ENCODE measurements at places on chromosomes 3 and 15. TPM values are rescaled to one million over a fixed set of nuclear protein-coding genes. Genes with fewer than 3 reads are reported as not detected.
A peak's percentile ranks its signal among the peaks of the same experiment; 100 is the strongest.

- no peaks in the 10 kb centered on the region for H3K36me3 ChIP-seq
- peak overlapping the region; percentile 26 for H3K27ac ChIP-seq
- peaks cover 4% of the 10 kb centered on the region for H3K4me1 ChIP-seq
These were observed 233.3 kb upstream of the SLCO3A1 start for GRCh38 chr15:91620229-91620628.

Gene CHAC1
- 3.0 TPM for total RNA-seq

DNA sequence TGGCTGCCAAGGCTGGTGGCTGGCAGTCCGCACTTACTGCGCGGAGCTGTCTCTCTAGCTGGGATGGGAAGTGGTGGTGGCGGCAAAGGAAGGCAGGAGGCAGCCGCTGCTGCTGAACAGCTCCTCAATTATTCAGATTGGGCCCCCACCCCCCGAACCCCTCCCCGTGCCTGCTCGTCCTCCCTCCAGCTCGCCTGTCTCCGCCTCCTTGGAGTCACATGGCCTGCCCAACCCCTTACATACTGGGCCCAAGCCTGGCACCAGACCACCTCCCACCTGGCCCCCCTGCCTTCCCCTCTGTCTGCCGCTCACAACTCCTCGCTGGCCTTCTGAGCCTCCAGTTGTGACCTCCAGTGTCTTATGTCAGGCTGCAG lies at the start of gene SLC7A14:
SLC7A14 (minus strand) TSS at position 139 of the 374 bp plus-strand sequence. CDS start 59,139 bp downstream, outside the sequence.
- DNase-seq = no peak
- H3K27ac ChIP-seq = no peak within 1 kb of the TSS
- H3K4me1 ChIP-seq = peaks cover 13% of the 10 kb centered on the region
- H3K36me3 ChIP-seq = no peaks in the 10 kb centered on the region
- peaks cover 30% of the 10 kb centered on the region for H3K27me3 ChIP-seq

DNA sequence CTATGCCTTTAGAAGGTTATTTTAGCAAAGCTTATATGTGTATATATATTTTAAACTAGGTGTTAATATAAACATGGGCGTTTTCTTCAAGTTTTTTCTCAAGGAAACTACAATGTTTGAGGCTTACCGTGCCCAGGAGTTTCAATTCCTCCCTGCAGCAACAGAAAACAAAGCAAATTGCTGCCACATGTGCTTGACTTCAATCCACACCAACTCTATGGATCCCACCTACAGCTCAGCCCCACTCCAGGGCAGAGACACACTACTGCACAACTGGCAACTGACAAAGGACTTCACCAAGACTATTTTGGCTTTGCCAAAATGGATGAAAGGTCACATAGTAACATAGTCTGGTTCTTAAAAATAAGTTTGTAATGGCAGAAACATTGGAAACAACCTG lies 346.6 kb downstream of the ERC2 start:
- DNase-seq = no peak
- H3K4me3 ChIP-seq = no peak overlapping the region
- no peaks in the 10 kb centered on the region for H3K36me3 ChIP-seq
- no peaks in the 10 kb centered on the region for H3K27me3 ChIP-seq
- H3K4me1 ChIP-seq = no peaks in the 10 kb centered on the region
- H3K27ac ChIP-seq = no peak overlapping the region

GRCh38 chr3:38108649-38109579 lies 28.0 kb downstream of the ACAA1 start:
- DNase-seq = peak; percentile 53
- no peaks in the 10 kb centered on the region for H3K36me3 ChIP-seq
- H3K27ac ChIP-seq = no peak overlapping the region
- H3K4me3 ChIP-seq = no peak overlapping the region
- no peaks in the 10 kb centered on the region for H3K27me3 ChIP-seq
- H3K4me1 ChIP-seq = no peaks in the 10 kb centered on the region

Gene ZNF860
- total RNA-seq = 1.3 TPM

Gene FAH
- 11.4 TPM for total RNA-seq

DNA sequence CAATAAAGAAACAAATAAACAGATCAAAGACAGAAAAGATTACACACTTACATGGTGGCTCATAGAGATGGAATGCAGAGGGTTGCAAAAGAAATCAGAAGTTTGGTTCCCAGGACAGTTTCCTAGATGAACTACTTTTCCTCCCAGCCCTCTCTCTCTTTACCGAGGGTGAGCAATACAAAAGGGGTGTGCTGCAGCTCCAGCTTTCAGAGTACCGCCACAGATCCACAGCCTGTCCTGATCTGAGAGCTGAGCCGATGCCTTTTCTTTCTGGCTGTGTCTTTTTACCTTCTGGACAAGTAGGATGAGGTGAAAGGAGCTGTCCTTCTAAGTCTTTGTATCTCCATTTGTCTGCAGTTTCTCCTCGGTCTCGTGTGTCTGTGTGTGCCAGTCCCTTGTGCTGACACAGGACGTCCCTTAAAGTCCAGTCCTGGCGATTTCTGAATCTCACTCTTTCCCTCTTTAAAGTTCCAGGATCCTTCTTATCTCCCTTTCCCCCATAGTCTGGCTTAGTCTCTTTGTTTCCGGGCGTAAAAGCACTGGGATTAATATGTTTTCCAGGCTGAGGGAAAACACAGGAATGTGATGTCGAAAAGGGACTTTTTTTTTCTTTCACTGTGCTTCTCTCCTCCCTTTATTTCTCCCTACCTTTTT lies 540 bp downstream of the CCDC80 start:
- H3K4me1 ChIP-seq = no peaks in the 10 kb centered on the region
- peak; percentile 75 for DNase-seq
- H3K27ac ChIP-seq = peak overlapping the region; percentile 86
- peak overlapping the region; percentile 39 for H3K4me3 ChIP-seq

DNA sequence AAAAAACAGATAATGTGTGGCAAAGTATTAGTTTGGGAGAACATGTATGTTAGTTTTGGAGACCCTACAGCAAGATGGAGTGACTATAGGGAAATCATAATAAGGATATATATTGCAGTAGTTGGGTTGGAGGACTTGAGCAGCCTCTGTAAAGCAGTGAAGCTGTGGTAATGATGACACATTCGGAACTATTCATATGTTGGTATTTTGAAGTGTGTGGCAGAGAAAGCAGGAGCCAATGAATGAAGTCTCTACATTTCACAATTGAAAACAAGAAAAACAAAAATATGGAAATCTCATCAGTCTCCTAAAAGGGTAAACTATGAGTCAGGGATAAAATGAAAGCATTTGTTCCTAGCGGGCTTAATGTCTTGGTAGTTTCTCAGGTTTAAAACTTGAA lies 645.9 kb downstream of the OTOL1 start:
- no peak overlapping the region for H3K27ac ChIP-seq
- H3K4me1 ChIP-seq = peaks cover 35% of the 10 kb centered on the region
- H3K27me3 ChIP-seq = no peaks in the 10 kb centered on the region
- no peaks in the 10 kb centered on the region for H3K36me3 ChIP-seq
- DNase-seq = no peak

Gene KBTBD13
- not detected for total RNA-seq

DNA sequence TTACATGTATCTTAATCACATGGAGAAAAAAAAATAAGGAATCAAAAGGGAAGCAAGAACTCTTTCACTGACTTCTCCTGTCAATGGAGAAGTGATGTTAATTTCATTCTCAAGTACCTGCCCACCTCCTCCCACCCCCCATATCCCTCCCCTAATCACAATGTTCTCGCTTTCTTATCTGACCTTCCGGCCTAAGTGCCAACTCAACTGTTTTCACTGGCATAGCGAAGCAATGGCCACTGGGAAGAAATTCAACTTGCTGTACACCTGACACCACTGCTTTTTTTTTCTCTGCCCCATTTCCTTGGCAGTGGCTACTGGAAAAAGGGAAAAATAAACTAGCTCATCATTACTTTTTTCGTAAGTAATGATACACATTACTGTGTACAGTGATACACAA lies 3.8 kb downstream of the SGO1 start:
- no peak overlapping the region for H3K27ac ChIP-seq
- H3K36me3 ChIP-seq = no peaks in the 10 kb centered on the region
- H3K4me3 ChIP-seq = no peak overlapping the region
- H3K4me1 ChIP-seq = peaks cover 6% of the 10 kb centered on the region
- H3K27me3 ChIP-seq = no peaks in the 10 kb centered on the region
- DNase-seq = no peak

GRCh38 chr3:134563601-134564000 lies 77.7 kb downstream of the CEP63 start:
- H3K36me3 ChIP-seq = peaks cover 41% of the 10 kb centered on the region
- no peaks in the 10 kb centered on the region for H3K4me1 ChIP-seq
- no peaks in the 10 kb centered on the region for H3K27me3 ChIP-seq
- no peak overlapping the region for H3K27ac ChIP-seq
- H3K4me3 ChIP-seq = no peak overlapping the region
- no peak for DNase-seq

GRCh38 chr15:38642689-38643270 lies 78.2 kb upstream of the RASGRP1 start:
- no peaks in the 10 kb centered on the region for H3K4me1 ChIP-seq
- no peaks in the 10 kb centered on the region for H3K27me3 ChIP-seq
- no peaks in the 10 kb centered on the region for H3K36me3 ChIP-seq
- no peak overlapping the region for H3K27ac ChIP-seq

GRCh38 chr3:9947025-9947995 lies 4.9 kb downstream of the PRRT3 start:
- H3K4me1 ChIP-seq = peaks cover 26% of the 10 kb centered on the region
- no peaks in the 10 kb centered on the region for H3K27me3 ChIP-seq
- H3K27ac ChIP-seq = peak overlapping the region; percentile 82
- peak overlapping the region; percentile 62 for H3K4me3 ChIP-seq
- DNase-seq = peak; percentile 91

Gene DLL4
- total RNA-seq = 4.3 TPM

- H3K27me3 ChIP-seq = no peaks in the 10 kb centered on the region
- H3K4me1 ChIP-seq = peaks cover 11% of the 10 kb centered on the region
- DNase-seq = no peak
These were observed 30.5 kb upstream of the LIPC start for GRCh38 chr15:58401276-58401675.

DNA sequence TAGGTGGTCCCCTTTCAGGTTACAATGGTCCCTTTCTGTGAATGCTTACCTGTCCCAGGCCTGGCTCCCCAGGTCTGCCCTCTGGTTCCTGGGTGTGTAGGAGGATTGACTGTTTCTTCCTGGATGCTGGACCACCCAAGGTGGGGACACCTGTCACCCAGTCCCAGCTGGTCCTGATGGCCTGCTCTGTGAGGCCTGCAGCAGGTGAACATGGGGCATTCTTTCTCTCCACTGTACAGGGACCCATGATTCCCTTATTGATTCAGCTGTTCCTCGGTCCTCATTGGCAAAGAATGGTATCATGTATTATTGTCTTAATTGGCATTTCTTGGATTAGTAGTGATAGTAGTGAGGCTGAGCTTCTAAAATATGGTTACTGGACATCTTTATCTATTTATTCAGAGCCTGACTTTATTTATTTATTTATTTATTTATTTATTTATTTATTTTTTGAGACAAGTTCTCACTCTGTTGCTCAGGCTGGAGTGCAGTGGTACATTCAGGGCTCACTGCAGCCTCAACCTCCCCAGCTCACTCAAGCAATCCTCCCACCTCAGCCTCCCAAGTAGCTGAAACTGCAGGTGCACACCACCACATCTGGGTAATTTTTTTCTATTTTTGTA lies 8.8 kb upstream of the DNAJA4 start:
- no peak overlapping the region for H3K27ac ChIP-seq
- H3K36me3 ChIP-seq = no peaks in the 10 kb centered on the region
- H3K27me3 ChIP-seq = no peaks in the 10 kb centered on the region
- no peak overlapping the region for H3K4me3 ChIP-seq
- H3K4me1 ChIP-seq = no peaks in the 10 kb centered on the region
- DNase-seq = no peak

- H3K27me3 ChIP-seq = no peaks in the 10 kb centered on the region
- H3K4me3 ChIP-seq = no peak overlapping the region
- DNase-seq = no peak
- H3K27ac ChIP-seq = peak overlapping the region; percentile 65
These were observed 64.0 kb downstream of the LYSMD4 start for GRCh38 chr15:99669250-99669649.

Gene ZNF660
- total RNA-seq = 4.9 TPM

- no peak for DNase-seq
- H3K4me3 ChIP-seq = no peak overlapping the region
- no peaks in the 10 kb centered on the region for H3K27me3 ChIP-seq
These were observed 1277.6 kb downstream of the ZPLD1 start for GRCh38 chr3:103712320-103713008.

DNA sequence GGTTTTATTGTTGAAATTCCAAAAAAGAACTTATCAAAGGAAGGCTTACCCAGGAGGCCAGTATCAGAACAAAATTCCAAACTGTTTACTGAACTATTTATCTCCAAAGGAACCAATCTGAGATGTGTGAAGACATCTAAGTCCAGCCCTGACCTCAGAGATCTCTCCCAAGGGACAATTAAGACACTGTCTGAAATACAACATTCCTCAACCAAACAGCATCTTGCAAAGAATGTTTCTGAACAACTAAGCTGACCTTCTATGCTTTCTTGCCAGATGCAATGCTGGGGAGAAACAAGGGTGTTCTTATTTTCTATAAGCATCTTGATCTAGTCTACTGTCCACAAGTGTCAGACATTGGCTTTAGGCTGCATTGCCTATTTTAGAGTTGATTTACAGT lies 13.6 kb downstream of the PDZRN3 start:
- no peaks in the 10 kb centered on the region for H3K27me3 ChIP-seq
- peaks cover 22% of the 10 kb centered on the region for H3K36me3 ChIP-seq
- H3K4me3 ChIP-seq = no peak overlapping the region
- peak overlapping the region; percentile 64 for H3K27ac ChIP-seq

DNA sequence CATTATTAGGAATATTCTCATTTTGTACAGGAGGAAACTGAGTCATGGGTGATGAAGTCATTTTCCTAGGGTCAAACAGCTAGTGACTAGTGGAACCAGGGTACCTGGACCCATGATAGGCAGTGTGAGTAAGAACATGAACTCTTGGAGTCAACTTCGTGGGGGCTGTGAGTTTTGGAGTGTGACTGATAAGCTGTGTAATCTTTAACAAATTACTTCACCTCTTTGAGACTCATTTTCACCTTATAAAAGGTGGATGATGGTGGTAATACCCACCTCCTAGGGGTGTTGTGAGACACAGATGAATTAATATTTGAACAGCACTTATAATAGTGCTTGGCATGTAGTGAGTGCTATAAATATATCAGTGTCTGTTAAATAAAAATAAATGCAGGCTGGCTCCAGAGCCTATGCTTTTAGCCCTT lies 9.1 kb downstream of the SEMA6D start:
- no peaks in the 10 kb centered on the region for H3K27me3 ChIP-seq
- no peaks in the 10 kb centered on the region for H3K4me1 ChIP-seq
- H3K4me3 ChIP-seq = no peak overlapping the region
- H3K36me3 ChIP-seq = no peaks in the 10 kb centered on the region
- H3K27ac ChIP-seq = no peak overlapping the region

Gene CGNL1
- 2.9 TPM for total RNA-seq

Measured in sigmoid colon (tissue), 7 donors.